ENCODE measurements at places on chromosomes 7 and 10.

- no peak for DNase-seq
Observed at GRCh38 chr10:24477915-24478314, 245.8 kb downstream of the ARHGAP21 start.

GRCh38 chr10:1290071-1290471, 233.9 kb downstream of the WDR37 start:
- no peak for DNase-seq

GRCh38 chr7:458511-459245, 61.0 kb downstream of the PDGFA start:
- DNase-seq, result no peak

GRCh38 chr7:40297741-40298311, 163.0 kb downstream of the SUGCT start:
- DNase-seq, result no peak

- peak; percentile 88 for DNase-seq
Observed at GRCh38 chr10:121598263-121599249, at the start of gene FGFR2. TSS of gene FGFR2 (minus strand) at chr10:121598444. CDS start at chr10:121593817, 4,627 bp downstream.

DNA sequence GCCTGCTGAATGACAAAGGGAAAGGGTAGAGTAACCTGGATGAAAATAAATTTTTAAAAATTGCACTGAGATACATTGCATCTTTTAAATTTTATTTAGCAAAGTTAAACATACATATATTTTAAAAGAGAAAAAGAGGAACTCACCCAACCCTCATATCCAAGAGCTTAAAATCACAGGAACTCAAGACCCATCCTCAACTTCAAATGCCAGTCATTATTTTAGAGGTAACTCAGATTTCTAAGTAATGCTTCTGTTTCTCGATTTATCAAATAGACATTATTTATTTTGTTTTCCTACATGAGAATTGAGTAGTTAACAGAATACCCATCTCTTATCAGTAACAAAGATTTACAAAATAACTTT, 32.4 kb upstream of the KMT2E start:
- no peak for DNase-seq

- no peak for DNase-seq
Observed at GRCh38 chr7:27172315-27172774, 1.8 kb downstream of the HOXA10 start.

- DNase-seq, result no peak
Observed at GRCh38 chr7:106065575-106066500, 46.3 kb downstream of the SYPL1 start.

GRCh38 chr10:114308531-114309363, 69.7 kb downstream of the VWA2 start:
- peak; percentile 10 for DNase-seq

- DNase-seq, result no peak
Observed at GRCh38 chr7:14858866-14859265, 43.7 kb downstream of the DGKB start.

DNA sequence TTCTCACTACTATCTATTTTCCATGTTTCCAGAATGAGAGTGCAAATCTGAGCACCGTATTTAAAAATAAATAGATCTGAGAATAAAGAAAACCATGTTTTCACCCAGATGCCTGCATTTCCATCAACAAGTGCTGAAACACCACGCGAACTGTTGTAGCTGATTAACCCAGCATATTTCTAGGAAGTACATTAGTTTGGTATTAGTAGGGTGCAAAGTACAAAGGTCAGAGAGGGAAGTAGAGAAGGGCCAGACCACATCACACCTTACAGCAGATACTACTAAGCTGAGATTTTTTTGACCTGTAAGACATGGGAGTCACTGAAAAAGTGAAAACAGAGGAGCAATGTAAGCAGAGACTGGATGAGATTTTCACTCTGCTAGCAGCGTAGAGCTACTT, 181.3 kb downstream of the IMMP2L start:
- no peak for DNase-seq

GRCh38 chr7:139775829-139776266, 1.9 kb downstream of the HIPK2 start:
- peak; percentile 62 for DNase-seq

- DNase-seq, result no peak
Observed at GRCh38 chr10:25614652-25615051, 319.4 kb upstream of the MYO3A start.

DNA sequence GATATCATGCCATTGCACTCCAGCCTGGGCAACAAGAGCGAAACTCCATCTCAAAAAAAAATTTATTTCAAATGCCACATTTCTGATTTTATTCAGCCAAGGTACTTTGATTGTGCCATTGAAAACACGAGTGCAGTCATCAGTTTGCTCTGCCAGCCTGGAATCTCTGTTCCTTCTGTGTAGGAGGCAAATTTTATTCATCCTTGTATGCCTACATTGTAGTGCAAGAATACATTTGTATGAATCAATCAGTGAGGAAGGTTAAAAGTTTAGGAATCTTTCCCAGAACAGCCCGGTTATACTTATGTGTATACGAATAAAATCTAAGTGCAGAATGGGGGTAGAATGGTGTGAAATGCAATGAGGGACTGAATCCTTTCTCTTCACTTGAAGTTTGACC, 886 bp upstream of the TET1 start:
- DNase-seq, result no peak

DNA sequence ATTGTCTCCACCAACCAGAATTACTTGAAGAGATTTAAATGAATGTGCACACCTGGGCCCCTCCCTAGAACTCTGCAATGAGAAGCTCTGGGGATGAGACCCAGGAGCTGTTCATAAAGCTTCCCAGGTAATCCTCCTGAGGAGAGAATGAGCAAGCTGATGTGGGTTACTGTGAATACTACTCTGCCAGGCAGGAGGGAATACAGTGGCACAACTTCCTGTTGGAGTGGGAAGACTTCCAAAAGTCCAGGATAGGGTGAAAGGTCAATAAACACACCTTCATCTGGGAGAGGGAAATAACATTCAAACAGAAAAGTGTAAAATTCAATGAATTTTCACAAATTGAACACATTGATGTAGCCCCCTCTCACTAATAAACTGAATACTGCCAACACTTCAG, 351.4 kb downstream of the ABCA13 start:
- DNase-seq, result no peak

- no peak for DNase-seq
Observed at GRCh38 chr7:43870316-43870715, 999 bp upstream of the MRPS24 start.

GRCh38 chr10:48241332-48241731, 33.2 kb downstream of the FRMPD2 start:
- DNase-seq, result no peak

GRCh38 chr10:71383972-71384687, 12.6 kb upstream of the CDH23 start:
- peak; percentile 61 for DNase-seq

DNA sequence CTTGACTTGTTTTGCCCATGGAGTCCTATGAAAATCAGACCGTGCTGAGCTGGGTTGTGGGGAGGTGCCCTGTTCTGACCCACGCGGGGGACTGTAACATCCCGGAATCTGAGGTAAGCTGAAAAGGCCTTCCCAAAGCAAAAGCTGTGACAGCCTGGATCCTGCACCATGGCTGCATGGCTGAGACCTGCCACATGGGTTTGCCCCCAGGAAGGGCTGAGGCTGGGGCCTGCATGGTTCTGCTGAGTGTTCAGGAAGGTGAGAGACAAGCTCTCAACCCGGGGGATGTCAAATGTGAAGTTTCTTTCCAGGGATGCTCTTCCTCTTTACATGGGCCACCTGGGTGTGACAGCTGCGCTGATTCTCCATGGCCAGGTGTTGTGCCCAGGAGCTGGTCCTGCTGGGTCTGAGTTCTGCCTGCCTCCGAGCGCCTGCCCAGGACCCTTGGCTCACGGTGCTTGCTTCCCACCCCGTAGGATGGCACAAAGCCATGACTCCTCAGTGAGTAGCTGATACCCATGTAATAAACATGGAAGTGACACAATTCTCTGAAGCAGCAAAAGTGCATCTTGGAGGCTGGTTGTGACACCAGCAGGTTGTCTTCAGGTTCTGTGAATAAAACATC, 58.3 kb downstream of the VIPR2 start:
- DNase-seq, result no peak

DNA sequence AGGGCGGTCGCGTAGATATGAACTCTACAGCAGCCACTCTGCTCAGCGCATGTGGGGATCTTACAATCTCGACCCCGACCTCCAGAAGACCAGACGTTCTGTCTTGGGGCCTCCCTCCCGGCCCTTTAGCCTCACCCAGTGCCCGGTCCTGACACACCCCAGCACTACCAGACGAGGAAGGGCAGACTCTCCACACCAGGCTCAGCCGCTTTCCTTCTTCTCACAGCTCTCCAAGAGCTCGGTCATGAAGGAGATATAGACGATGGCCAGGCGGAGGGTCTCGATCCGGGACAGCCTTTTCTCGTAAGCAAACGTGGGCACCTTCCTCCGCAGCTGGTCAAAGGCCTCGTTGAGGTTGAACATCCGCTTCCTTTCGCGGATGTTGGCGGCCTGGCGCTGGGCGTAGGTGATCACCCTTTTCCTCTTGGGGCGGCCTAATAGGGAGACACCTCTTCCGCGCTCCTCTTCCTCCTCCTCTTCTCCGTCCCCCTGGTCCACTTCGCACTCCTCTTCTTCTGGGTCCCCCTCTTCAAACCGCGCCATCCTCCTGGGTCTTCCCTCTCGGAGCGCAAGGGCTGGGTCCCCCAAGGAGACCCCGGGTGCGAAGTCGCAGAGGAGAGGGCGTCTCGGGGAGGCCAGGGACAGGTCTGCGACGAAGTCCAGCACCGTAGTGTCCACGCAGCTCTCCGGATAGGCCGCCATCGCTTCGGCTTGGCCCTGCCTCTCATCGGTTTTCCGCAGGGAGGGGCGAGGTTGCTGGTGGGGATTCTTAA, at the start of gene FERD3L:
Gene FERD3L (minus strand): TSS at position 761 of the 773 bp plus-strand sequence. CDS start 59 bp downstream, at position 702.
- no peak for DNase-seq

DNA sequence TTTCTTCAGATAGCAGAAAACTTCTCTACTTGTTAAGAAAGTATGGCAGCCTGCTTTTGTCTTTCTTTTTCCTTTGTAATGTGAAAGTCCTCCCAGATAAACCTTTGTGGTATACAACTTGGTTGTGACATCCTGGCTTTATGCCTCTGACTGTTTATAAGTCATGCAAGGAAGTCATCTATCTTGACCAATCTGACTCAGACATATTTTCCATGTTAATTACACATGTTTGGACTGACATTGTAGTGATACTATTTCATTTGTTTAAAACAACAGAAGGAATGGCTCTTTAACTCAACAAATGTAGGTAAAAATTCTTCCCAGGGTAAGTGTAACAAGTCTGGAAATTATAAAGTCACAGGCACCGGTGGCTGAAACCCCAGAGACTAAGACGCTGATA, 341.6 kb upstream of the MEOX2 start:
- DNase-seq, result no peak

DNA sequence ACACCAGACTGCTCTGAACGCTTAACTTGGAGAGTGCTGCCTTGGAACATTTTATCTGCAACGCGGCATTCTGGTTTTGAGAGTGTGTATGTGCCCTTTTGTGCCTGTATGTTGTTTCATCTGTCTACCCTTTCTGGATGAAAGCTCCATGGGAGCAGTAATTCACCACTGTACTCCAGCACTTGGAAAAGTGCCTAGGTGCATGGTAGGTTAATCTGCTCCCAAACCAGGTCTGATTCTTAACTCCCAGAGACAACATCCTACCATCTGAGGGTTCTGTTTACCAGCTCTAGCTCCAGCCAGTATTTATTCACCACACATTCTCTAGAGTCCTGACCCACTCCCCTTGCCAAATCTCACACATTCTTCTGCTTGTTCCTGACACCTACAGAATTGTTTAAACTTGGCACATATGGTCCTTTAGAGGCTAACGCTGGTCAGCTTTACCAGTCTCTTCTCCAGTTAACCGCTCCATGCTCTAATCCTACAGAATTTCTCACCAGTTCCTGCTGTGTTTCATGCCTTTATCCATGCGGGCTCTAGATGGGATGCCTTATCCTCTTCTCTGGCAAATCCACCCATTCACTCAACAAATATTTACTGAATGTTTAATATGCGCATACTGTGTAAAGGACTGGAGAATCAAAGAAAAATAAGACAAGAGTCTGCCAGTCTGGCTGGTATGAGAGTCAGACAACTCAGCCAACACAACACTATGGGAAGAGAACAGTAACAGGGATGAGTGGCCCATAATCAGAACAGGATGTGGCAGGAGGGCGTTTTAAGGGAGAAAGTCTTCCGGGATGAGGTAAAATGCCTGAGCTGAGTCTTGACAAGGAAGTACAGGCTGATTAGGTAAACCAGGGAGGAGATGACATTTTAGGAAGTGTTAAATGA, 46.3 kb downstream of the MTPN start:
- no peak for DNase-seq

GRCh38 chr7:125830743-125831142, 901.1 kb upstream of the POT1 start:
- no peak for DNase-seq
